ENCODE measurements at places on chromosomes 12 and 14.

GRCh38 chr14:32905013-32905412, 33.7 kb upstream of the NPAS3 start:
- no peak for DNase-seq

- no peak for DNase-seq
These were observed 80.7 kb upstream of the NUDT4 start for GRCh38 chr12:93297032-93297431.

DNA sequence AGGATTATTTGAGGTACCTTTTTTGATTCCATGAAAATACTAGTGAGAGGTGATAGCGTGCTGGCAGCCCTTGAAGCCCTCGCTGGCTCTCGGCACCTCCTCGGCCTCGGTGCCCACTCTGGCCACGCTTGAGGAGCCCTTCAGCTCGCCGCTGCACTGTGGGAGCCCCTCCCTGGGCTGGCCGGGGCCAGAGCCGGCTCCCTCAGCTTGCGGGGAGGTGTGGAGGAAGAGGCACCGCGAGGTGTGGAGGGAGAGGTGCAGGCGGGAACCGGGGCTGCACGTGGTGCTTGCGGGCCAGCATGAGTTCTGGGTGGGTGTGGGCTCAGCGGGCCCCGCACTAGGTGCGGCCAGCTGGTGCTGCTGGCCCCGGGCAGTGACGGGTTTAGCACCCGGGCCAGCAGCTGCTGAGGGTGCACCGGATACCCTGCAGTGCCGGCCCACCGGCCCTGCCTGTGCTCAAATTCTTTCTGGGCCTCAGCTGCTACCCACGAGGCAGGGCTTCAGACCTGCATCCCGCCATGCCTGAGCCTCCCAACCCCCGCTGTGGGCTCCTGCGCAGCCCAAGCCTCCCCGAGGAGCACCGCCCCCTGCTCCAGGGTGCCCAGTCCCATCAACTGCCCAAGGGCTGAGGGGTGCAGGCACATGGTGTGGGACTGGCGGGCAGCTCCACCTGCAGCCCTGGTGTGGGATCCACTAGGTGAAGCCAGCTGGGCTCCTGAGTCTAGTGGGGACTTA, 7.4 kb downstream of the MOK start:
- no peak for DNase-seq

- DNase-seq, result no peak
These were observed 70.4 kb downstream of the MOK start for GRCh38 chr14:102234331-102235264.

- no peak for DNase-seq
These were observed 304.1 kb downstream of the SNAPC1 start for GRCh38 chr14:62066304-62066703.

DNA sequence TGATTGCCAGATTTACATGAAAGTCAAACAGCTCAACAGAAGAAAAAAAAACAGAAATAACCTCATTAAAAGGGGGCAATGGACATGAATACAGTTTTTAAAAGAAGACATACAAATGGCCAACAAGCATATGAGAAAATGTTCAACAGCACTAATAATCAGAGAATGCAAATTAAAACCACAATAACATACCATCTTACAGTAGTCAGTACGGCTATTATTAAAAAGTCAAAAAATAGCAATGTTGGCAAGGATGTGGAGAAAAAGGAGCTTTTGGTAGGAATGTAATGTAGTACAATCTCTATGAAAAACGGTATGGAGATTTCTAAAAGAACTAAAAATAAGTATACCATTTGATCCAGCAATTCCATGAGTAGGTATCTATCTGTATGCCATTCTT, 272.1 kb downstream of the CEP128 start:
- DNase-seq, result no peak

DNA sequence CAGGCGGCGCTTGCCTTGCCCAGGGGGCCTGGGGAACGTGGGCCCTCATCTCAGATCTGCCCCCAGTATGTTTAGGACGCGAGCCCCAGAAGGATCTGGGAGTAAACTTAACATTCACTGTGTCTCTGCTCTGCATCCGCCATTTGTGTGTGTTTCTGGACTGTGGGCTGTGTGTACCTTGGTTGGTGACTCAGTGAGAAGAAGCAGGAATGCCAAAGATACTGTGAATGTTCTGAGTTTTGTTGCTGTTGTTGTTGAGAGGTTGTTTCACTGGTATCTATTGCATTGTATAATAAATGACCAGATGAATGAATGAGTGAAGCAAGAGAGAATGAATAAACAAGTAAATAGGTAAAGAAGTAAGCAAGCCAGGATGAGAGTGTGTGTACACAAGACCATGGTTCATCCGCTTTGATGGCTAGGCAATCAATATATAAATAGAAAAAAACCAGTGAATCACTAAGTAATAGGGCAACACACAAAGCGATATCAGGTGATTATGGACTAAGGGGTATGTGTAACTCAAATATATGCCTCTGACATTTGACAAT, 20.5 kb downstream of the MEG3 start:
- no peak for DNase-seq

All from HEK293T (cell line).